ENCODE measurements at places on chromosomes 4 and X. TPM values are rescaled to one million over a fixed set of nuclear protein-coding genes. Genes with fewer than 3 reads are reported as not detected.

GRCh38 chrX:31449965-31450364 is 378.1 kb upstream of the FTHL17 start:
- DNase-seq = no peak

GRCh38 chr4:77734928-77735327 is 84.2 kb downstream of the CNOT6L start:
- no peak for DNase-seq

DNA sequence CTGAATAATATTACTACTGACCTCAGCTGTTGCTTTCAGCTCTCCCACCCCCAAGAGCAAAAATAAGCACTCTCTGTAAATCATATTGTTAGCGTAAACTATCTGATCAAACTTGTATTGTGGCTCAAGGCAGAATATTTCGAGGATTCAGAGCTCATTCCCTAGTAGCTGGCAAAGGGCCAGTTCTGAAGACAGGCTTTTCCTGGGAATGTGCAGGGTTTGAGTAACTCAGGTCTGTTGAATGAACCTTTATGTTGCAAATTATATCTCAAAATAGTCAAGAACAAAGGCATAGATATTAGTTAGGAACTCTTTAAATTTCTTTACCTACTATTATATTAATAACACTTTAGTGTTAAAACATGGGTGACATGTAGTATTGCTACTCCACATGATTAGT is 454.9 kb downstream of the CCSER1 start:
- no peak for DNase-seq

DNA sequence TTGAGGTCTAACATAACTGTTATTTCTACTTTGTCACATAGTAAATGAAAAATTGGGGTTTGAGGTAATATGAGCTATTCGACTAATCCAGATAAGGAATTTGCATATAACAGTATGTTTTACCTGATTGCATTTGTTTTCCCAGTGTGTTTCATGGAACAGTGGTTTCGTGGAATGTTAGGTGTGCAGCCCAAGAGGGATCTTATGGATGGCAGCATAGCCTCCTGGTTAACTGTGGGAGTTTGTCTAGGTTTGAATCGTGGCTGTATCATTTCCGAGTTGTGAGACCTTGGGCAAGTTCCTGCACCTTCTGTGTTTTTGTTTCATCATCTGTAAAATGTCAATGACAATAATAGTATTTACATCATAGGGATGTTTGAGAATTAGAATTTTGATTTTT is 7.9 kb downstream of the BMPR1B start:
- DNase-seq = no peak

GRCh38 chr4:60201052-60201673 is 999.0 kb upstream of the ADGRL3 start:
- no peak for DNase-seq

DNA sequence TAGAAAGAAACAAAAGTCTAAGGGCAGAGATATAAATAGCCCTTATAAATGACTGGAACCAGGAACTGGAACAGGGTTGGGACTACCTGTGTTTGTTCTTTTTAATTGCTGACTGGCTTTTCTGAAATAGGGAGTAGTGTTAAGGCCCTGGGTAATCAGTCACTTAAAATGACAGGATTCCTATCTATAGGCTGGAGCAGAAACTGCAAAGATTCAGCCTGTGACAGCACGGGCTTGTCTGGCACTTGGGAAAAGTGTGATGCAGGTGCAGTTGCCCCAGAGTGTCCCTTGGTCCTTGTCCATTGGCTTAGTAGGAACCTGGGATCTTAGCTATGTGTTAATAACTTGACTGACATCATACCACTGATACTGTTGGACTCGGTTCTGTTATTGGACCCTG is 14.7 kb upstream of the PLAC8 start:
- no peak for DNase-seq

The FAM50A gene
- 52.5 TPM for total RNA-seq

The SLC38A5 gene
- 28.9 TPM for total RNA-seq

DNA sequence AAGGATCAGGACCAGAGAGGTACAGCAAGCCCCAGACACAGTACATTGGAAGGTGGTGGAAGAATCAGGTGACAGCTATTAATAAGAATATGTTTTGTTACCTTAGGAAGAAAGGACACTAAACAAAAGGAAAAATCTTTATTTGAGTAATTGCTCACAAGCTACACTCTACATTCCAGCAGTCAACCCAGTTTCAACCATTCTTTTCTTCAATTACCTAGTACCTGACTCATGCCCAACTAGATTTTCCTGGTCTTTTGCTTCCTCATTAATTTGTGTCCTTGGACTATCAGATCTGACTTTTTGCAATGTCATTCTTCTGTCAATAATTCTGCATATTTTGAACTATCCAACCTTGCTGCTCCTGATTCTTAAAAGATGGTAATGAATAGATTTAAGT is 22.5 kb upstream of the GLRA2 start:
- DNase-seq = no peak

DNA sequence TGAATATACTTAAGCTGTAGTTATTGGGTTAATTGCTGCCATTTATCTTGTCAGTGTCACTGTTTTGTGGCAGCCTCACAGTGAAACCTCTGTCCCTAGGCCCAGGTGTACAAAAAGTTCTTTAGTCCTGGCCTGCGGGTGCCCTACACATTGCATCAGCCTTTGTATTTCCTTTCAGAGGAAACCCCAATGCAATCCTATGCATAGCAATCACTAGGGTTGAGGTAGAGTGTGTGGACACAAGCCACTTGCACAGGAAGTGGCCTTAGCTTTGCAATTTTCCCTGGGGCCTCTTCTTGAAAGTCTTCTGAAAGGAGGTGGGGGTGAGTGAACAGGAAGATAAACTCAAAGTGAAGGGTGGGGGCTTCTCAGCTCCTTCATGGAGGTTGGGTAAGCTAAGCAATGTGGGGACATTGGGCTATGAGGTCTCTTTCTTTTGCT is 27.8 kb downstream of the VSIG4 start:
- no peak for DNase-seq

DNA sequence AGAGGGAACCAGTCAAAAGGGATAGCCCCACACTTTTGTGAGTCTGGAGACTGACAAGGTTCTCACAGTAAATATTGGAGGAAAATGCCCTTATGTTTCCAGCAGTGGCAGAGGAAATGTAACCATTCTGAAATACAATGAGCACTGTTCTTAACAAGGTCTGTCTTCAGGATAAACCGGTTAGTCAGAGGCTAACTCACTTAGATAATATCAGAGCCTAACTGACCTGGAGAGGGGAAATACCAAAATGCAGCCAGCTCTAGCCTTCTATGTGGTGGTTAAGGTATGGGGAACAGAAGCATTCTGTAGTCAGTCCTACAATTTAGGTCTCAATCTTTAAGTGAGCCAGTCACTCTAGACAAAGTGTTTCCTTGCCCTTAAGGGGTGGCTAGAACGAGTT is 70.8 kb downstream of the TBCK start:
- DNase-seq = no peak
